ENCODE measurements at places on chromosomes 16 and 17.

DNA sequence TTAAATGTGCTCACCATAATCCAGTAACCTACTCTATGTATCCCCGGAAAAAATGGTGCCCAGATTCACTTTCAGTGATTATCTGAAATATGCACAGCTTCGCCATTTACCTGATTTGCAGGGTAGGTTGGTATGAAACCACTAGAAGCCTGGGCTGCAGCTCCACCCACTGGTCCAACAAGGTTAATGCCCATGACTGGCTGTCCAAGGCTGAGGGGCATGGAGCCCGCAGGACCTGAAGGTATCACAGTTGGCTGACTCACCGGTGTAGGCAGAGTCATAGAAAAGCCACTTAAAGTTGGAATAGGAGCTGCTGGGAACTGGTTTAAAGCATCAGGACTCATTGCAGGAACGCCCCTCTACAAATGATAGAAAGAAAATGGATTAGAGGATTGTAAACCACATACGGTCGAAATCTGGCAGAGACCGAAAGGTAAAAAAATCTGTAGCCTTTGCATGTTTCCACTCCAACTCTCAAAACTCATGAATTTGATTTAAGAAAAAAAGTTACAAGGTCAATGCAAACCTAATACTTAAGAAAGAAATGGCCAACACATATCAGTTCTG, 38.6 kb downstream of the SYNRG start:
- no peak for DNase-seq

GRCh38 chr16:2451851-2452320, 8.0 kb upstream of the TEDC2 start:
- no peak for DNase-seq

DNA sequence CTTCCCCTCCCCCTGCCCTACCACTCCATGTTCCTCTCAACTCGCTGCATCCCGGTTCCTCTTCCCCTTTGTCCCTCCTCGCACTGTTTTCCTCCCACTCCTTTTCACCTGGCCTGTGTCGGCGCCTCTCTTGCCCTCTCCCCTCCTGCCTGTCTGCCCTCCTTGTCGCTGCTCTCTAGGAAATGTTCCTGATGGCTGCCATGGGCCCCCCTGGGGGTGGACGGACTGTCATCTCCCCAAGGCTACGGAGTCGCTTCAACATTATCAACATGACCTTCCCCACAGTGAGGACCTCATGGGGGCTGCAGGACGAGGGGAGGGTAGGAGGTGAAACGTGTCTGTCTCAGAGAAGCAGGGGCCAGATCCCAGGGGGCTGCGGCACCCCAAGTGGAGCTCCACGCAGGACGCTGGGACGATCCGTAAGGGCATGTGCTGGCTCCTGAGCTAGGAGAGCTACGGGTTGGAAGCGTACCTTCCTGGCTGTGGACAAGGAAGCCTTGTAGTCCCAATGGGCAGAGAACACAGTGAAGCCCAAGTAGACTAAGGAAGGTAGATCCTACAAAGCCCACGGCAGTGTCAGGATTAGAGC, 39.8 kb upstream of the KDM6B start:
- no peak for DNase-seq

GRCh38 chr17:4436381-4436780, 2.6 kb downstream of the SPNS3 start:
- DNase-seq: no peak

DNA sequence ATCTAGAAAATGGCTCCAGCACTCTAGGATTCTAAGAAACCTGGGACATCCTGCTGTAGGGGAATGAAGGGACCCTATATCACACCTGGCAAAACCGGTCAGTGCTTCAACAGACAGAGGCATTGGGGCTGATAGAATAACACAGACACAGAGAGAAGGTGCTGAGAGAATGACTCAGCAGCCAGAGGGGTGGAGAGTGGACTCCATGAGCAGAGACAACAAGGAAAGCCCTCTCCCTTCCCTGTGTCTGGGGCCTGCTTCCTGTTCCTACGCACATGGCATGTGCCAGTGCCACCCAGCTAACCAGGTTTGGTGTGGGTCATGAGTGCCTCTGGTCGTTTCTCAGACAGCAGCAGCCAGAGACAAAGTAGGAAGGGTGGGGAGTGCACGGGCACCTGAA, 140.3 kb downstream of the CCT6B start:
- no peak for DNase-seq

GRCh38 chr17:39979016-39979670, 1.5 kb upstream of the PSMD3 start:
- no peak for DNase-seq

DNA sequence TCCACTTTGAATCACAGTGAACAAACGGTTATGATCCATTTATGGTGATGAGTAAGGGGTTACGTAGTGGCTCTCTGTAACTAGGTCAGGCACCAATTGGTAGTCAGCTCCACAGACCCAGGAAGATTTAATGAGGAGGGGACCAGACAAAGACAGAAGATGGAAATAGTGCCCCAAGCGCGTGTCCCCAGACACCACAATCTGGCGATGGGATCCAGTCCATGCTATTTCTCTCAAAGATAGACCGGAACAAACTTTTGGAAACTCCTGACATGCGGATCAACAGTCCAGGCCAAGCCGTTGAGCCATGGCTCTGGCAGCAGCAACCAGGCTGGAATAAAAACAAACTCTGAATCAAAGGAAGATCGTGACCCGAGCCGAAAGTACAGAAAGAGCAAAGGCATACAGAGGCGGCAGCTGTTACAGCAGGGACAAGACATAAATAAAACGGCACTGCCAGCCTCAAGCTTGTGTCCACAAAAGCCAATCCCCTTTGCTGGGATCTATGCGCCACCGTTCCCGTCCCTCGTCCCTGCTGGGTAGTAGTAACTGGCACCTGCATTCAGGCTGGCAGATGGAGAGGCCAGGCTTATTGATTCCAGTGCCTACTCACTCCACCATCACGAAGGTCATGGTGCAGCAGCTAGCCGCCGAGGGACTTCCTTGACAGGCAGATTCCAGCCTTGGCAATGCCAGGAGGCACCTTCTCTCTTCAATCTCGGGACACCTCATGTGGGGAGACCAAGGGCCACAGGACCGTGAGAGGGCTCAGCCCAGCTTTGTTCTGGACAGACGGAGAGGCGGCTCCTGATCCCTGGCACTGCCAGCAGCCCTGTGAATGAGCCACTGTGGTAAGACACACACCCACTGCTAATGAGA, 50.2 kb downstream of the CDH11 start:
- DNase-seq: no peak

DNA sequence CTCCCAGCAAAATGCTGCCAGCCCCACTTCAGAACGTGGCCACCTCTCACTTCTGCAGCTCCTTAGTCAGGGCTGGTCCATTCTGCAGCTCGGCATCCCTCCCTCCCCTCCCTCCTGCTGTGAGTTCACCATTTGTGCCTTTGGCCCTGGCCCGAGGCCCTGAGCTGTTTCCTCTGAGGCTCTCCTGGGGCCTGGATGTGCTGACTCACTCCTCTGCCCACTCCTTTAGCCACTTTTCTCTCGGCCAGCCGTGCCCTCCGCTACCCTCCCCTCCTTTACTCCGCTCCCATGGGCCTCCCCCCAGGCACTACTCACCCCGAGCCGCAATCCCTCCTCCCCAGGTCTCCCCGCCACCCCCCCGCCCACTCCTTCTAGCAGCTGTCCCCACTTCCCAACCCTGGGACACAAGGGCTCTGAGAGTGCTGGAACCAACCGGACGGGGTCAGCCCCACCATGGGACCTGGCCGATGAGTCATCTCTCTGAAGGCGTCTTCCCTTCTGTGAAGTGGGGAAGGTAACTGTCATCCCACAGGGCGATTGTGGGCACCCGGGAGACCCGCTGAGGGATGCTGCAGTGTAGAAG, 11.5 kb downstream of the KCNG4 start:
- no peak for DNase-seq

DNA sequence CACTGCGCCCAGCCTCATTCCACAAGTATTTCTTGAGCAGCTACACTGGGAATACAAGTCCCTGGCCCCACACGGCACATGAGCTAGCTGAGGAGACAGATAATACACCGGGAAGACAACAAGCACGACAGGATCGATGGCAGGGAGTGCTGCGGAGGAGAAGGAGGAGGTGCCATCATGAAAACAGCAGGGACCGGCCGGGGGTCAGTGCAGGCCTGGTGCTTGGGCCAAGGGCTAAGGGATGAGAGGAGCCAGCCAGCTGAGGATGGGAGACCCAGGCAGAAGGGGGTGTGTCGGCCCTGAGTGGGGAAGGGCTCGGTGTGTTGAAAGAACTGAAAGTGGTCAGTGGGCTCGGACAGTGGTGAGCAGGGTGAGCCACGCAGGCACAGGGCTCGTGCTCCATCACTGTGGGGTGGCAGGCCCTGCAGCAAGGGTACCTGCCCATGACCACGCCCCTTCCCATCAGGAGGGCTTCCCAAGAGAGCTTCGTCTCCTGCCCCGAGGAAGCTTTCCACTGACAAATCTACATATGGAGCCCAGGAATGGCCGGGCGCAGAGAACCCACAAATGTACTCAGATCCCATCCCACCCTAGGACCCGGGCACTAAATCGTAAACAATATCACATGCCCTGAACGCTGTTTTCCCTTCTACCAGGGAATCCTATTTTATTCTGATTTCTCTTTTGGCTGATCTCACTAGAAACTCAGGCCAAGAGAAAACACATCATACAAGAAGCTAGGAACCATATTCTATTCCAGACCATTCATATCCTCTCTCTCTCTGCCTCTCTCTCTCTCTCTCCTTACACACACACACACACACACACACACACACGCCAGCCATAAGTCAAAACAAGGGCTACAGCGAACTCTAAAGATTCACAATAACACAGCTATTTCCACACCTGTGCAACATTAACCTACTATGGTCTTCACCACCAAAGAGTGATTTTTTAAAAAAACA, 50.7 kb upstream of the TNRC6C start:
- no peak for DNase-seq

GRCh38 chr17:27494192-27495091, 38.2 kb downstream of the KSR1 start:
- DNase-seq: no peak

- no peak for DNase-seq
Observed at GRCh38 chr17:3928406-3928805, 12.1 kb upstream of the P2RX1 start.

GRCh38 chr16:47574091-47575054, 113.2 kb downstream of the PHKB start:
- no peak for DNase-seq

- DNase-seq: no peak
Observed at GRCh38 chr17:17510456-17511292, 14.5 kb upstream of the RASD1 start.

- DNase-seq: no peak
Observed at GRCh38 chr16:84775262-84775810, 44.4 kb upstream of the CRISPLD2 start.
